Amniotic epithelial cell (primary cell): ENCODE measurements at places on chromosomes 12 and 14.
A peak's percentile ranks its signal among the peaks of the same experiment; 100 is the strongest.

DNA sequence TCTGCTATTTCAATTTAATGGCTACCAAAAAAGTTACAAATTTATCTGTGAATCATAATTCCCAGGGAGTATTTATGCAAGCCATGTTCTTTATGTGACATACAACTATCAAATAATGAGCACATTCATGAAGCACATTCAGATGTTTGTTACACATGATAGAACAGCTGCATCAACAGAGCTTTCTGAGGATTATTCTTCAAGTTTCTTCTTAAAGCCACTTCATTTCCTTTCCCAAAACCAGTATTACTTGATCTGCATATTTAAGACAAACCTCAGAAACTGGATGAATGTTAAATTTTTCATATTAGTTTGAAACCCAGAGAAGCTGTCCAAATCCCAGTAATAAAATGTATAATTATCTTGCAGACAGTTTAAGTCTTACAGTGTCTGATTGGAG is 73.6 kb upstream of the SOX5 start:
- no peak for DNase-seq

- no peak for DNase-seq
These were observed 56.6 kb downstream of the METTL25 start for GRCh38 chr12:82414926-82415325.

DNA sequence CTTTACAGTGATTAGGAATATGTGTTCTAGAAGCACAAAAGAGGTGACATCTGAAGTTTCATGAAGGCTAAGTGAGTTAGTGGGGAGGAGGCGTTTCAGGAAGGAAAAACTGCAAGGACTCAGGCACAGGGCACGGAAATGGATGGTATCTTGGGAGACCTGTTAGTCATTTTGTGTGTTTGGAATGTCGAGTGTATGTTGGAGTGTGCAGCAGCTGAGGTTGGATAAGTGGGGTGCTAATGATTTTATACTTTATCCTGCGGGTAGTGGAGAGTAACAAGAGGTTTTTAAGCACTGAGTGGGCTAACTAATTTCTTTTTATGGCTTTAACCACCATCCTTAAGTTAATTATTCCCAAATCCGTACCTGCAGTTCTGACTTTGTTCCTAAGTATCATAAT is 571.5 kb upstream of the FBXO33 start:
- DNase-seq = no peak

DNA sequence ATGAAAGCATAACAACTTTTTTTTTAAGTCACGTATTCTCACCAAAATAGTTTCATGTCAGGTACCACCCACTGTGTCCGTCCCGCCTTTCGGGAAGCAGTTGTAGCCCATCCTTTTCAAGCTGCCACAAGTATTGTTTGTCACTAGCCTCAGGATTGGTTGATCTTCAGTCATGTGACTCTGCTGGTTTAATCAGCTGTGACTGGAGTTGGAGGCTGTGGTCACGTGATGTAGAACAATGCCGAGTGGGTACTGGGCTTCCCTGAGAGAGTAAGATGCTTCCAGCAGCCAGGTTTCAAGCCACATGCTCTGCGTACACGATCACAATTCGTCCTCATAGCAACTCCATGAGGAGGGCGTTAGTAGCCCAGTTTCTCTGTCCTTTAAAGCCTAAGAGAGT is 83.0 kb upstream of the WSCD2 start:
- DNase-seq = no peak

DNA sequence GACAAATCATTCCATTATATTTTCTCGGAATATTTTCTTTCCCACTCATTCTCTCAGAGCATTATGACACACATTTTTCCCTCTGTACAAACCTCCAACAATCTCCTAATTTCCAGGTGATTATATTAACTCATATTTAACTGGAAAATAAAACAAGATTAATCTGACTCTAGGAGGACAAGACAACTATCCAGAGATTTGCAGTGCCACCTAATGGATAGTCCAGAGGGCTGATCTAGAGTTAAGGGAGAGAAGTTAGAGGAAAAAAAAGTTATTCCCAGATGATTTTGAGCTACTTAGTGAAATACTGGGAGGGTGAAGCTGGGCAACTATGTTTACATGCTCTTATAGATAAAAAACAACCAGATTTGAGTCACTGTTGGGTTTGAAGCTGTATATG is 161.7 kb downstream of the ALX1 start:
- DNase-seq = peak; percentile 9

- DNase-seq = peak; percentile 95
These were observed 58.3 kb upstream of the RFLNA start for GRCh38 chr12:124236625-124237031.
